CD4-positive, alpha-beta T cell treated with Interleukin-6 for 4 hours (primary cell): ENCODE measurements at places on chromosomes 2 and 18.

GRCh38 chr2:54928719-54929118 is 121.5 kb downstream of the RTN4 start:
- no peak for DNase-seq

- DNase-seq = no peak
Observed at GRCh38 chr2:19332503-19332902, 25.9 kb downstream of the OSR1 start.

DNA sequence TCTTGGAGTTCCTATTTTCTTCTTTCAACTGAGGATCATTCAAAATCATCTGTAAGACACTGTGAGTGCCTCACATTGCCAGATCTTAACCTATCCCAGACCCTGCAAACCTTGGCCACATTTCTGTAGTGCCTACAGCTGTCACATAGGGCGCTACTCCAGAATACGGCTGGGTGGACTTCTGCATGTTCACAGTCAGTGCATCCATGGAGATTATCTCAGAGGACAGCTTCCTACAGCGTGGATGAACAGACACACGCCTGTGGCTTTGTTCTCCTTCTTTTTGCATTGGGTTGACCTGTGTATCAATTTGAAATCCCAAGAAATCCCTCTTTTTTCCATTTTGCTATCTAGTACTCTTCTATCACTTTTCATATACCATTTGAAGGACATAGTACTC is 1.9 kb upstream of the KLHL29 start:
- no peak for DNase-seq

GRCh38 chr2:217494557-217494956 is 508.2 kb downstream of the TNS1 start:
- DNase-seq = no peak

DNA sequence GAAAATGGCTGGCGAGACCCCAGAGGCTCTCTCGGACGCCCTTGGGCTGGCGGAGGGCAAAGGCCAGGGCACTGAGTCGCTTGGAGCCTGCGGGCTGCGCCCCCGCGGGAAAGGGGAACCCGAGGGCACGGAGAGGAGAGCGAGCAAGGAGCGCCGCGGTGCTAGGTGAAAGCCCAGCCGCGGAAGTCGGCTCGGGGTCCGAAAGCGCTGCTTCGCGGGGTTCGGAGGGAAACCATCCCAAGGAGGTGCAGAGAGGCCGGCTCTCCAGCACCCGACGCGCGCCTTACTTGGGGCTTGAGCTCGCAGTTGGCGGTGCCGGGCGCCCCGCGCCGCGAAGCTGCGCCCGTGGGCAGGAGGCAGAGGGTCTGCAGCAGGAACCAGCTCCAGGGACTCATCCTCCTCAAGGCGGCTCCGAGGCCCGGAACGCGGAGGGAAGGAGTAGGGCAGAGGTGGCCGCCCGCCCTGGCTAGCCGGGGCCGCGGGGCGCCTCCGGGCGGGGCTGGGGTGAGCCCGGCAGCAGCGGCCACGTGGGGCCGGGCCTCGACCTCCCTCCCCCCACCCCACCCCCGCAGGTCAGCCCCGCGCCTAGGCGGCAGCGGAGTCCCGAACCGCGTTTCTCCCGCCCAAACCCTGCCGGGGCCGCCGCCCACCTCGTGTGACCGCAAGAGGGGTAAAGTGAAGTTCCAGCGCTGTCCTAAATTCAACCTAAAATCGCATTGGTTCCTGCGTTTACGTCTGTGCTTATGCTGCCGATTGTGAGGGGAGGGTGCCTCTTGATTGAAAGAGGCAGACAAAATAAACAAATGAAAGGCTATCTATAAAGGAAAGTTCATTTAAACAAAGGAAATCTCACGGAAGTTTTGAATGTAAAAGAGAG is at the start of gene TRABD2A:
TRABD2A (minus strand) TSS at position 440 of the 877 bp plus-strand sequence; CDS start at position 395, 45 bp downstream.
- DNase-seq = peak; percentile 59

DNA sequence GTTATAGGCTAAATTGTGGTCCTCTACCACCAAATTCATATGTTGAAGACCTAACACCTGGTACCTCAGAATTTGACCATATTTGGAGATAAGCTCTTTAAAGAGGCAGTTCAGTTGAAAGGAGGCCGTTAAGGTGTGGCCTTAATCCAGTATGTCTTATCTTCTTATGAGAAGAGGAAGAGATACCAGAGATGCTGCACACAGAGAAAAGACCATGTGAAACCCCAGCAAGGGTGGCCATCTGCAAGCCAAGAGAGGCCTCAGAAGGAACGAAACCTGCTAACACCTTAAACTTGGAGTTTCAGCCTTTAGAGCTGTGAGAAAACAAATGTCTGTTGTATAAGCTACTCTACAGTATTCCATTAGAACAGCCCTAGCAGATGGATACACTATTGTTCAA is 528.1 kb upstream of the DCC start:
- no peak for DNase-seq

GRCh38 chr2:173869244-173870229 is 95.6 kb downstream of the SP3 start:
- no peak for DNase-seq

- no peak for DNase-seq
Observed at GRCh38 chr2:45009928-45010701, 863 bp upstream of the SIX2 start.

- DNase-seq = no peak
Observed at GRCh38 chr2:106201661-106202060, 7.6 kb upstream of the UXS1 start.

- no peak for DNase-seq
Observed at GRCh38 chr2:105329197-105329554, 359 bp downstream of the TGFBRAP1 start.

- DNase-seq = no peak
Observed at GRCh38 chr18:5643288-5643687, 99.5 kb upstream of the EPB41L3 start.

GRCh38 chr2:121359170-121359569 is 74.2 kb upstream of the TFCP2L1 start:
- DNase-seq = no peak

DNA sequence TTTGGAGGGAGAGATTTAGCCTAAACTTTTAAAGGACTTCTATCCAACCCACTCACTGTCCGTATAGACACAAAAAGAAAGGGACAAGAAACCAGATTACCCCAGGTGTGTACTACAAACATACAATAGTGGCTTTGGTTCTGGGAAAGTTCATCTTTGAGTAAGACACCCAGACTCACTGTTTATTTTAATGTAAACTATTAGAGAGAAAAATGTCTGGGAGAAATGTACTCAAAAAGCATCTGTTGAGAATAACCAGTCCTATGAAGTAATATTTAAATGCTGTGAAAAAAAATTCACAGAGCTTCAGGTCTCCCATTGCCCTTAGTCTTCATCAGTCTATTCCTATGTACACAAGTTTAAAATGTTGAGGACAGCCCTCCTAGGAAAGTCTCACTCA is 107.5 kb downstream of the SLC8A1 start:
- no peak for DNase-seq

DNA sequence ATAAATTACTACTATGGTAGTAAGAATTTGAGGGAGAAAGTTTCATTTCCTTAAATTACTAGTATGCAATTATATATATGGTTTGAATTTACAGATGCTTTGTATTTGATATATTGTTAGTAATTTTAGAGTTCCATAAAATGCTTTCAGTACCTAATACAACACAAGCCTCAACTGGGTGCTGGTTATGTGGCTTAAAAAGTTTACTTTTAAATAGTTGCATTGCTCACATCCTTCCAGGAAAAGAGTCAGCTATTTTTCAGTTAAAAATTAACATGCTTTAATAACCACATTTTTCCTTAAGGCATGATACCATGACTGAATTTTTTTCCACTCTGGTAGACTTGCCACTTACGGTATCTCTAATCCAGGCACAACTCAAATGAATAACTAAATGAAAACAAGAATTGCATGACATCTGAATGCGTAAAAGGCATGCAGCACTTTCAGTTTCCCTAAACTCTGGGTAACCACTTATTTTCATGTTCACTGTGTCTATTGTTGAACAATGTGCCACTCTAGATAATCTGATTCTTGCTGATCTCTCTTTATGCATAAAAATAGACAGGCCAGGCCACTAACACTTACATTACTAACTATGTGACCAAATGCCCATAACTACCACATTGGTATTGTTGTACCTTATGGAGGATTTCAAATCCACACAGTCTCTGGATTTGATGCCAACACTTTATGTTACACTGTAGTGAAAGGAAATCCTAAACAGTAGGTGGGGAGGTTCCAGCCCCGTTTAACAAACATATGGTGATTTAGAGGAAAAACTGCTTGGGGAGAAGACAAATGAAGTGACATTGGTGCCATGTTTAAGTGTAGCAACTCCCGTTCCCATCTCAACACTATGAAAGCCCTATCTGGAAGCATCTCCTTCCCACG is 35.5 kb upstream of the SLC35F5 start:
- DNase-seq = no peak

GRCh38 chr2:241637018-241637794 is at the start of the genes ATG4B and THAP4:
Gene ATG4B (plus strand): TSS chr2:241637693. CDS start chr2:241637715, 22 bp downstream.
Gene THAP4 (minus strand): TSS chr2:241637158. CDS start chr2:241637017, 141 bp downstream.
- DNase-seq = peak; percentile 79

DNA sequence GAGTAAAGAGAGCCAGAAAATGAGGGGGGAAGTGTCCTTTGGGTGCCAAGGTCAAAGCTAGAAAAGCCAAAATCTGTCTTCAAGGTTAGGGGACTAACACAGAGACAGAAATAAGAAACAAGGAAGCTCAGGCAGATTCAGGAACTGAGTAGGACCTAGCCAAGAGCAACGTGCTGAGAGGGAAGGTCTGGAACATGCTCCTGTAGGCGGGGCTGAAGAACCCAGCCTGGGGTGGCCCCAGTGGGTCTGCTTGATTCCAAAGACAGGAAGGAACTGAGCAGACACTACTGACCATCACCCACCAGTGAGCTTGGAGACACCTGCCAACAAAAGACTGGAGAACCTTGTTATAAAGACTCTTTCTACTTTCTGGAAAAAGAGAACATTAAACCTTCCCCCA is 105.1 kb downstream of the SP3 start:
- DNase-seq = no peak

- DNase-seq = no peak
Observed at GRCh38 chr2:216673609-216674008, 21.7 kb downstream of the IGFBP5 start.

- DNase-seq = no peak
Observed at GRCh38 chr18:11149441-11150270, at the start of gene PIEZO2. Gene PIEZO2 (minus strand): TSS chr18:11149569. CDS start chr18:11148588, 981 bp downstream.

DNA sequence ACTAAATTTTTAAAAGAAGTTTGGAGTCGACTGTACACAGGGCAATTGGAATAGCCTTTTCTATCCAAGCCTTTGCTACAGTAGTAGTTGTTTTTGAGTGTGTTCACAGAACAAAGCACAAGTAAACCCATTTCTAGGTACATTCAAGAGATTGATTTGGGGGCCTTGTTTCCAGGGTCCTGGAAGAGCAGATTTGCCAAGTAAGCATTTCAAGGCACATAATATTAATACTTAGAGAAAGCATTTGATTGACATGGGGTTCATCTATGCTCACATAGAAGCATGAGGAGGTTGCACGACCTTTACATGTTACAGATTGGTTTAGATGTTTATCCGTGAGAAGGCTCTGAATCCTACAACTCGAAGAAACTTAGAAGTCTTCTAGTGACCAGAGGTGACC is 324.1 kb downstream of the MYCN start:
- no peak for DNase-seq

DNA sequence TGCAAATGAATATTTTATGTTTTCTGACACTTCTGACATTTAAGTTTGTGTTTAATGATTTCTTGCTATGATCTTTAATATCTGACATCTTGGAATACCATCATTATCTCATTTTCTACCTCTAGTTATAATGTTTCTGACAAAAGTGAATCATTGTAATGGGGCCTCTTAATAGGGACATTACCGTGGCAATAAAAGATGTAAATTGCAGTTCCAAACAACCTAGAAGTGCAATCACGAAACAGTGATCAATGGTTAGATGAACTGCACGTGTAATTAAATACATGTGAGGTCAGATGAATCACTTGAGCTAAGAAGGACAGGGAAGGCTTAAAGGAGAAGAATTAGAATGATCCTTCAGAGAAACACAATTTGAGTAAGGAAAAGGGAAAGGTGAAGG is 1078.3 kb downstream of the DPP10 start:
- DNase-seq = no peak

GRCh38 chr18:13513021-13513420 is 213.3 kb downstream of the FAM210A start:
- DNase-seq = no peak

DNA sequence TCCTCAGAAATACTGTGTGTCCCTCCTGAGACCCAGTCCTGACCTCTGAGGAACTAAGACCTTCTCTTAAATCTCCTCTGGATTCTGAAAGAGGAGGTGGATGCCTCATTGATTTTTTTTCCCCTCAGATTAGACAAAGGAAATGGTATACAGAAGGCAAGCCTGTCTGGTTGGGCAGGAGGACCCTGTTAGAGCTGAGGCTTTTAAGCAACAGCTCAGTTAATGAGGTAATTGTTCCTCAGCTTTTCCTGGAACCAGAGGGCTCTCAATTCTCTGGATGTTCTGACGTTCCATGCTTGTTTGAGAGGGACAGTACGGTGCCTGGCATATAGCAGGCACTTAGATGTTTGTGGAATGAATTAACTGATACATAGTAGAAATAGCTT is 61.7 kb upstream of the MCFD2 start:
- DNase-seq = no peak

GRCh38 chr2:190996338-190996946 is 17.5 kb downstream of the STAT1 start:
- DNase-seq = peak; percentile 66

GRCh38 chr2:2804528-2804927 is 473.5 kb upstream of the MYT1L start:
- no peak for DNase-seq

DNA sequence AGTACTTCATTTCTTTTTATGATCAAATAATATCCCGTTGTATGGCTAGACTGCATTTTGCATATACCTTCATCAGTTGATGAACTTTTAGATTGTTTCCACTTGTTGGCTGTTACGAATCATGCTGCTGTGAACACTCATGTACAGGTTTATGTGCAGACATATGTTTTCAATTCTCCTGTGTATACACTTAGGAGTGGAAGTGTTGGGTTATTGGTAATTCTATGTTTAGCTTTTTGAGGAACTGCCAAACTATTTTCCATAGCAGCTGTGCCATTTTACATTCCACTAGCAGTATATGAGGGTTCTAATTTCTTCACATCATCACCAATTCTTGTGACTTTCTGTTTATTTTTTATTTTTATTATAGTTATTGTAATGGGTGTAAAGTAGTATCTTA is 32.1 kb upstream of the LCLAT1 start:
- DNase-seq = no peak

GRCh38 chr2:179856205-179856604 is 5.2 kb downstream of the ZNF385B start:
- no peak for DNase-seq

GRCh38 chr18:70582981-70583380 is 294.1 kb downstream of the SOCS6 start:
- DNase-seq = no peak

DNA sequence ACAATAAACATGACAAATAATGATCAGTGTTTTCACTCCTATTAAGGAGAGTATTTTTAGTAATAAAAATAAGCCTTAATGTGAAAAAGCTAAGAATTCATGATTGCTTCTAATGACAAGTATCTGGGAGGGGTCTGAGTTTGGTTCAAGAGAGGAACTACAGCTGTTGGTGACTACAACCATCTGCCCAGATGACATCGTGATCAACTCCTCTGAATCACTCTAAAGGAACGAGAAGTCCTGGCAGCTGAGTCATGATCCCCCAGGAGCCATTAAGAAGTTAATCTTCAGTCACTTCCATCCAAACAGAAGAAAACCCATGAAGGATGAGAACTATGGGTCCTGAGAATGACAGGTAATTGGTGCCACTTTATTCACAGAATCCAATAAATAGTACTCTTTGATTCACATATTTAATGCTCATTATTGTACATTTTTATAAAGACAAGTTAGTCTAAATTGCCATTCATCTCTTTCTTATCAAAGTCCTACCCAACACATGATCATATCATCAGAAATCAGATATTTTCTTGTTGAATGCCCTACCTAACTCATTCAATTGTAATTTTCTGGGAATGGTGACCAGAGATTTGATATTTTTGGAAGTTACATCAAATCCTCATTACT is 6.8 kb downstream of the TFPI start:
- no peak for DNase-seq
